ENCODE measurements at places on chromosomes 1 and 21.

DNA sequence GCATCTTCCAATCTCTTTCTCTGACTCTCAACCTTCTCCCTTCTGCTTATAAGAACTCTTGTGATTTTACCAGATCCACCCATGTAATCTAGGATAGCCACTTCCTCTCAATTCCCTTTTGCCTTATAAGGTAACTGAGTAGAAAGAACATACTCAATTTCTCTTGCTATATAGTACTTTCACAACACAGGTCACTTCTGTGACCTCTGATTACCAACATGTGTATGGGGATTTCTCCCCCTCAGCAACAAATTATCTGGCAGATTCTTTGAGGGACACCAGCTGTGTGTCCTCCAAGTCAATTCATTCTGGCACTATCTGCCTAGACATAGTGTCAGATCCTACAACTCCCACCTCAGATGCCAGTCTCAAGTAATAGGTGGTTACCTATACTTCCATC, 62.5 kb downstream of the IL23R start:
- no peak for DNase-seq

- no peak for DNase-seq
Observed at GRCh38 chr1:196649990-196650389, 1.9 kb upstream of the CFH start.

DNA sequence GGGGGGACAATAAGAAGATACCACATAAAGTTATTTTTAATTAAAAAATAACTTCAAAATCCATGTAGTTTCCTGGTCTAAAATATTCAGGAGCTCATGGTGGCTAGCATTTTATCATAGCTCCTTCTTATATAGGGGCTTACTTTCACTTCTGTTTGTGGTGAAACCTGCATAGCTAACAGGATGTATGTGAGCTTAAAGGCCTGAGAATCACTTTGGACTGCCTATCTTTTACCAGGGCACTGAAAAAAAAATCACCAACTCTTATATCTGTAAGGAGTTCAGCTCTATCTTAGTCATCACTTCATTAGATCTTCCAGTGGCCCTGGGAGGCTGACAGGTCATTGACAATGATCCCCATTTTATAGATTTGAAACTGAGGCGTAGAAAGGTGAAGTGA, 21.3 kb downstream of the UROD start:
- no peak for DNase-seq

GRCh38 chr1:212814537-212815334, 23.0 kb downstream of the TATDN3 start:
- no peak for DNase-seq

DNA sequence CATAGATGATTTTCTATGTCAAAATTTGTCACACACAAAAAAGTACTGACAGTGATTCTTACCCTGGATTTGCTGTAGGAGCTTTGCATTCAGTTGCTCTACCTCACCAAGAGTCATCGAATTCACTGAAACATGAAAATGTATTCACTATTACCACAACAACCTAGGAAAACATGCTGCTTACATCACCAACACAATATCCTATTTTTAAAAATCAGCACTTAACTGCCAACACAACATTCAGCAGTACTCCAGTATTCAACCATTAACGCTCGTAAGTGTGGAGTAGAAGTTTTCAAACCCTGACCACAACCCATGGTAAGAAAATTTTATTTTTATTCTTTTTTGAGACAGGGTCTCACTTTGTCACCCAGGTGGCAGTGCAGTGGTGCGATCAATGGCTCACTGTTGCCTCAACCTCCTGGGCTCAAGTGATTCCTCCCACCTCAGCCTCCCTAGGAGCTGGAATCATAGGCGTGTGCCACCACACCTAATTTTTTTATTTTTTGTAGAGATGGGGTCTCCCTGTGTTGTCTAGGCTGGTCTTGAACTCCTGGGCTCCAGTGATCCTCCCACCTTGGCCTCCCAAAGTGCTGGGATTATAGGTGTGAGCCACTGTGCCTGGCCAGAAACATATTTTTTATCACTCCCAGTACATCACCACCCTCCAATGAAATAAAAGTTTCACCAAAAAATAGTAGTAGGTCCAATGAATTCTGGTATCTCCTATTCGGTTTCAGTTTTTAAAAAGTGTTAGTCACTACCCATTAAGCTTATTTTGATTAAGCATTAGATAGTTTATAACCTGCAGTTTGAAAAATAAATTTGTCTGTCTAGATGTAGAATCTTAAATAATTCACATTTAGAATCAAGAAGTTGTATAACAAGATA, 23.8 kb downstream of the C21orf91 start:
- DNase-seq: no peak

GRCh38 chr1:187078916-187079315, 250.2 kb downstream of the PLA2G4A start:
- DNase-seq: no peak

Data from CD4-positive, alpha-beta T cell treated with Interleukin-1 beta for 1 hour (primary cell).